NCI-H524 treated with DMSO at 0.1 percent for 48 hours (cell line): ENCODE measurements at places on chromosomes 2 and 18.
A peak's percentile ranks its signal among the peaks of the same experiment; 100 is the strongest.

- DNase-seq, result no peak
Observed at GRCh38 chr2:85076618-85077274, 56.4 kb upstream of the TCF7L1 start.

DNA sequence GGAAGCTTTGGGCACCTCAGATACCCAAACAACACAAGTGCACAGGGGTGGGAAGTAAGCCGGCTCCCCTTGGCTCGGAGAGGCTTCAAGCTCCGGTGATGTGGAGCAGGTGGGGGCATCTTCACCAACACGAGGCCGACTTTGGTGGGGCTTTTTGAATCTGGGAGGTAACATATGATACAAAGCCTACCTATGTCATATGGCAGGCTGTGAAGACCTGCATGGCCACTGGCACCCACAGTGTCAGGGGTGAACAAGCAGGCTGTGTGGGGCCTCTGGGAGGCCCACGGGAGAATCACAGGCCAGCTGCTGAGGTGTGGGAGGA lies 109.0 kb downstream of the EIPR1 start:
- no peak for DNase-seq

- DNase-seq, result no peak
Observed at GRCh38 chr2:14134771-14135170, 497.7 kb upstream of the LRATD1 start.

DNA sequence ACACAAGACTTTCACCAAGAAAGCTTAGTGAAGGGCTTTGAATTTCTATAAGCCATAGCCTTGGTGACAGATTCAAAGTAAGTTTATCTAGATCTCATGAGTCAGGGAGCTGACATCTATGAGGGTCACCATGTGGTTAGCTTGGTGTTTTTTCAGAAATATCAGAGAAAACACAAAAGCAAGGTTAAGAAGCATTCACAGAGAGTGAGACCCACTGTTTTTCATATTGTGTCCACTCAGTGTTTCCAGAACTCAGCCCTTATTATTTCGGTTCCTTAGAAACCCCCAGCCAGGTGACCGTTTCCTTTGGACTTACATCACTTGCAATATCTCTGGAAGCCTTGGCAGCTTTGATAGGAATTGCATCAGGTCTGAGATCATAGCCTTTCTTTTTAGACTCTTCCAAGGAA lies 76.6 kb downstream of the NEB start:
- no peak for DNase-seq

- no peak for DNase-seq
Observed at GRCh38 chr2:23940718-23941620, 706 bp downstream of the UBXN2A start.

DNA sequence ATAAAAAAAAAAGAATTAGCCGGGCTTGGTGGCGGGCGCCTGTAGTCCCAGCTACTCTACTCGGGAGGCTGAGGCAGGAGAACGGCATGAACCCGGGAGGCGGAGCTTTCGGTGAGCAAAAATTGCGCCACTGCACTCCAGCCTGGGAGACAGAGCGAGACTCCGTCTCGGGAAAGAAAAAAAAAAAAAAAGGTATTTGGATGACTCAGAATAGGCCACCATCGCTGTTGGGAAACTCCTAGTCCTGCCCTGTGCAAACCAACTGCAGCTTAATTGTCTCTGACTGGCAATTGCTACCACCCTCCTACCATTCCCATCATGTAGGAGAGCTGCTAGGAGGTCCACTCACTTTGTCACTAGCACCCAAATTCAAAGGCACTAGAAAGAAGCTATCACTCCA lies 43.5 kb downstream of the ATP8B1 start:
- DNase-seq, result no peak

DNA sequence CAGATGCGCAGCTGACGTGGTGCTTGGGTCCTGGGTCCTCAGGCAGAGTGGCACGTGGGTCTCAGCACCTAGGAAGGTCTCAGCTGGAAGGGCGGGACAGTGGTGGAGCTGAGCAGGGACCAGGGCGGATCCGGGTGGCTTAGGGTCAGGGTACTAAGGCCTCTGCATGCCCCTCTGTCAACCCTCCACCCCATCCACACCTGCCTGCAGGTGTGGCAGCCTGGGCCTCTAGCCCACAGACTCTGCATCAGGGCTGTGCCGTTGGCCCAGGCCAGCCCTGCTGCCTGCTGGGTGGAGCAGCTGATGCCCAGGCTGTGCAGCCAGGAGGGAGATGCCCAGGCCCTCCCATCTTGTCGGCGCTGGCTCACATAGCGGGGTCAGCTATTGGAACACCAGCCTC lies 24.6 kb upstream of the OTOS start:
- no peak for DNase-seq

- no peak for DNase-seq
Observed at GRCh38 chr2:235106874-235107639, 155.2 kb downstream of the SH3BP4 start.

- no peak for DNase-seq
Observed at GRCh38 chr18:13584825-13585224, 141.5 kb downstream of the FAM210A start.

DNA sequence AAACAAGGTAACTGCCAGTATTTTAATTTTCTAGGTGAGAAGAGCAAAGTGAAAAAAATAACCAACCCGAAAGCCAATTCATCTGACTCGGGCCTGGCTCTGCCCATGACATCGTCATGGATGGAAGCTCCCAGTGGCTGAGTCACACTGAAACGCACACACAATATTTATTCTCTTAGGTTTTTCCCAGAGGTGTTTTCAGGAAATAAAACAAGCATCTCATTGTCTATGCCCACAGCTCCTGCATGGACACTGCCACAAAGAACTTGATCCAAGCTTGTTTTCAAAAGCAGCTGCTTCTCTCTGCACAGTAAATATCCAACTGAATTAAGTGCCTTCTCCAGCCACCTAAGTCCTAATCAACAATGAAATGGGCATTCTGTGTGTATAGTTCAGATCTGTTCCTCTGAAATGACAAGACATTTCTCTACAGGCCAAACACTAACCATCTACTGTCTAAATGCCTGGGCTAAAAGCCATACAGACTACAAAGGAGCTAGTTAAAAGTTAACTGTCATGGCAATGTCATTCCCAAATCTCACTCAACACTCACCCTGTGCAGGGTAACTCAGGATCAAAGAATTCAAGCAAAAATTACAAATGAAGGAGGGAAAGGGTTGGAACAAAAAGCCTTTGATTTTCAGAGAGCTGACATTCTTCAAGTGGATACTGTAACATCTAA lies 62.9 kb downstream of the RPL31 start:
- no peak for DNase-seq

- no peak for DNase-seq
Observed at GRCh38 chr2:189552334-189552990, 28.1 kb downstream of the SLC40A1 start.

DNA sequence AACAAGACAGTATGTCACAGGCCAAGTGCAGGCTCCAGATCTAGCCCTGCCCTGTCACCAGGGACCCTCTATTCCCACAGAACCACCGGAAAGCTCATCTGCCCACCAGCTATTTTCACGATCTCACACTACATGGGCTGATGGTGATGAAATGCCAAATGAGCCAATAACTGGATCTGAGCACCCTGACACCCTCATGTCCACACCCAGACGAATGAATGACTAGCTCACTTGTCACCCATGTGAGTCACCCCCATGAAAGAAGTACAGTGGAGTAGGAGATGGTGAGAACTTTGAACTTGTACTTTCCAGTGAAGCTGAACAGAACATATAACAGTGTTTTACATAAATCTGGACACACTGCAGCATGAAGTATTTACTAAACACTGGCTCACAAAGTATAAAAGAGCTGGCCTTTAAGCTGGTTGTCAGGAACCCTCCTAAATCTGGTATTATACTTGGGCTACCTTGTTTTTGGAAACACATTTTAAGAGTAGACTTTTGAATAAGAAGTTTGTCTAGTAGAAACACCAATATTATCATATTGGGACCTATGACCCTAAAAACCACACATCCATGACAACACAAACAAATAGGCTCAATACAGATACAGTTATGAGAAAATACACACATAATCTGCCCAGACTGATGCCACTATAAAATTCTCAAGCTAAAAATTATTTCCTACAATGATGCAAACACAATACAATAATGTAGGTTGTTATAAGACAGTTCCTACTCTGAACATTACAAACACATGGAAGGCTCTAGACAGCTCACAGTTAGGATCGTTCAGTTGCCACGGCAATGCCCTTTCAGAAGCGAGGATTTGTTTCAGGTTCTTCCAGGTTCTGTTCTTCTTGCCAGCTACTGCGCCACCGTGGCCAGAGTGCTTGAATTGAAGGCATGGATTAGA lies 19.0 kb downstream of the INO80C start:
- no peak for DNase-seq

- DNase-seq, result no peak
Observed at GRCh38 chr2:198711484-198711883, 746.3 kb downstream of the SATB2 start.

DNA sequence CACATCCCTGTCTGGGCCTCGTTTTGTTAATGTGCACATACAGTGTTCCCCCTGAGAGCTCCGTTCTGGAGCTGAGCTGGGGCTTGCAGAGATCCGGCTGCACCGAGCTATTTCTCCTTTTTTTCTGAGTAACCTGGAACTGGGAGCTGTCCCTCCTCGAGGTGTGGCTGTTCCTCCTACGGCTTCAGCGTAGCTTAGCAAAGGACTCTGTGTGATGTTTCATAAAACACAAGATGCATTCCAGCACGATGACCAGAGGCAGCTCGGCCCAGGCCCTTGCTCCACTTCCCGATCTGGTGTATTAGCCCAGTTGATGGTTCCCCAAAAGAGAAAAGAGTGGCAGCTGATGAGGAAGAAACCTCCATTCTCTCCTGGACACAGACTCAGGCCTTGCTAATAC lies 103.0 kb downstream of the FAM210A start:
- DNase-seq, result no peak

GRCh38 chr2:64629329-64629781 lies 24.4 kb downstream of the SERTAD2 start:
- no peak for DNase-seq

DNA sequence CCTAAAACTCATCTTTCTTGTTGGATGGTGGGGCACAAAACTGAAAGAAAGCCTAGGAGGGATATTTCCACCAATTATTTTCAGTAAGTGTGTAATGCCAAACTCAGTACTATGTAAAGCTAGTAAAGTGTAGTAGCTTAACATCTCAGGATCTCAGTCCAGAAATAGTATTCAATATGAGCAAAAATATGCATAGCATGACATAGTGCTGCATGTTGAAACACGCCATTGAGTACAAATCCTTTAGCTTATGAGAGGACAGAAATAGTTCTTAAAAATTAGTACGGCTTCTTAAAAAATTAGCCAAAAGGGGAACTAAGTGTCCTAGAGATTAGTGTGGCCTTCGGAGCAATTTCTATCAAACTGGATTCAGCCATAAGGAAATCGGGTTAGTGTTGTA lies 21.7 kb upstream of the ATL2 start:
- no peak for DNase-seq

DNA sequence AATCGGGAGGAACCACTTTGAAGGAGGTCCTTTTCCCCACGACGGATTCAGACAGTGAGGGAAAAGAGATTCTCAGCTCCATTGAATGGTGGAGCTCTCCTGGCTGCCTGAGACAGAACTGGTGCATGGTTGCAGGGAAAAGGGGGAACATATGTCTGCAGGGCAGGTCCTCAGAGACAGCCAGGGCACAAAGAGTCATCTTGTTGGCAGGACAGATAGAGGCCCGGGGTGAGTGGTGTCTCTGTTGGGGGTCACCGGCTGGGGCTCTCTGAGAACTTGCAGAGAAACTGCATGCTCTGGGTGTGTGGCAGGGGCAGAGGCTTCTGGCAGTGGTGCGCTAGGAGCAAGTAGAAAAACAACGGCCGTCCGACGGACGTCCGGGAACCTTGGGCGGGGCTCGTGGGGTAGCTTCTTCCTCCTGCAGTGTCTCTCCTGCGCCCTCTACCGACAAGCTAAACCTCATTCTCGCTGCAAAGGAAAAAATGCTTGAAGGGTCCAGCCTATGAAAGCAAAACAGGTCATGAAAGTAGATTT lies 94.3 kb downstream of the CDCA7 start:
- peak; percentile 76 for DNase-seq

- DNase-seq, result no peak
Observed at GRCh38 chr2:152638056-152638455, 79.2 kb downstream of the PRPF40A start.
